Kasumi-1 (cell line): ENCODE measurements at places on chromosomes 6 and 20.

GRCh38 chr6:157483770-157484169 is 102.8 kb downstream of the ZDHHC14 start:
- no peak for DNase-seq

DNA sequence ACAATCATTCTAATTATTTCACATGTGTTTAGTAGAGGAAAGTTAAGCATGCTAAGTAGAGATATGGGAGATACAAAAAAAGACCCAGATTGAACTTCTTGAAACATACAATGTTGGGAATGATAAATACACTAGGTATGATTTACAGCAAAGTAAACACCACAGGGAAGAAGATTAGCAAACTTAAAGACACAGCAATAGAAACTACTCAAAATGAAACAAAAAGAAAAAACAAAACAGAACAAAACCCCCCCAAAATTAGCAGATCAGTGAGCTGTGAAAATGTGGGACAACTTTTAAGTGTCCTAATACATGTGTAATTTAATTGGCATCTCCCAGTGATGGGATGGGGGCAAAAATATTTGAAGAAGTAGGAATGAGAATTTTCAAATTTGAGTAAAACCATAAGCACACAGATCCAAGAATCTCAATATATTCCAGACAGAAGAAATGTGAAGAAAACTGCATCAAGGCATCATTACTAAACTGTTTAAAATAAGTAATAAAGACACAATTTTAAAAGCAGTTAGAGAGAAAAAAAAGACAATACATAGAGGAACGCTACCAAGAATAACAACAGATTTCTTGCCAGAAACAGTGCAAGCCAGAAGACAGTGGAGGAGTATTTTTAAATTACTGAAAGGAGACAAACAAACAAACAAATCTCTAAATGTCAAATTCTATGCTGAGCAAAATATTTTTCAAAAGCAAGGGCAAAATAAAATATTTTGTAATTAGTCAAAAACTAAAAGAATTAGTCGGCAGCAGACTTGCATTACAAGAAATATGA is 473.7 kb downstream of the QKI start:
- no peak for DNase-seq

GRCh38 chr6:2768696-2769095 is 3.5 kb downstream of the WRNIP1 start:
- no peak for DNase-seq

GRCh38 chr20:50837532-50838321 is 42.9 kb downstream of the BCAS4 start:
- no peak for DNase-seq

- no peak for DNase-seq
Measured at GRCh38 chr6:153059757-153060156, 57.2 kb upstream of the MTRF1L start.

- DNase-seq: peak; percentile 26
Measured at GRCh38 chr6:79335133-79335674, 100.7 kb upstream of the HMGN3 start.

GRCh38 chr6:35554811-35555210 is 42.1 kb upstream of the TULP1 start:
- DNase-seq: no peak

DNA sequence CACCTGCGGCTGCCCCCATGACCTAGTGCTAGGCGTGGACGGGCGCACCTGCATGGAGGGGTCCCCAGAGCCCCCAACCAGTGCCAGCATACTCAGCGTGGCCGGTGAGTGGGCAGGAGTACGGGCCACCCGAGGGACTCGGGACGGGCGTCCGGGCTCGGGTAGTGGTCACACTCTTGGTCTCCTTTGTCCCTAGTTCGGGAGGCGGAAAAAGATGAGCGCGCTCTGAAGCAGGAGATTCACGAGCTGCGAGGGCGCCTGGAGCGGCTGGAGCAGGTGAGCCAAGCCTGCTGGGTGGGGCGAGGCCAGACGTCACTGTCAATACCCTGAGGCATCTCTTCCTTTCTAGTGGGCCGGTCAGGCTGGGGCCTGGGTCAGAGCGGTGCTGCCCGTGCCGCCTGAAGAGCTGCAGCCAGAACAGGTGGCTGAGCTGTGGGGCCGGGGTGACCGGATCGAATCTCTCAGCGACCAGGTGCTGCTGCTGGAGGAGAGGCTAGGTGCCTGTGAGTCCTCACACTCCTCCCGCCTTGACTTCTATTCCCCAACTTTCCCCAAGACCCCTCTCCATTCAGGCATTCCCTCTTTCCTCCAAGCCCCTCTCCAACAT is 2.9 kb downstream of the EGFL8 start:
- DNase-seq: no peak

DNA sequence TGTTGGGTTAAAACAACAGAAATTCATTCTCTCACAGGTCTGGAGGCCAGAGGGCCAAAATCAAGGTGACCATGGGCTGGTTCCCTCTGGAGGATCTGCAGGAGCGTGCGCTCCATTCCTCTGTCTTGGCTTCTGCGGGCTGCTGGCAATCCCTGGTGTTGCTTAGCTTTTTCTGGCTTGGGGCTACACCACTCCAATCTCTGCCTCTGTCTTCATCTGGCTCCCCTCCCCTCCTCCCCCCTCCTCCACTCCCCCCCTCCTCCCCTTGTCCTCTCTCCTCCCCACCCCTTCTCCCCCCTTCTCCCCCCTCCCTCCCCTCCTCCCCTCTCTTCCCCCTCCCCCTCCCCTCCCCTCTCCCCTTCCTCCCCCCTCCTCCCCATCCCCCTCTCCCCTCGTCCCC is 321.3 kb upstream of the ARID1B start:
- DNase-seq: no peak

GRCh38 chr20:46710153-46710913 is 884 bp downstream of the SLC2A10 start:
- no peak for DNase-seq

GRCh38 chr6:39266375-39266774 is 37.1 kb upstream of the KCNK5 start:
- no peak for DNase-seq

DNA sequence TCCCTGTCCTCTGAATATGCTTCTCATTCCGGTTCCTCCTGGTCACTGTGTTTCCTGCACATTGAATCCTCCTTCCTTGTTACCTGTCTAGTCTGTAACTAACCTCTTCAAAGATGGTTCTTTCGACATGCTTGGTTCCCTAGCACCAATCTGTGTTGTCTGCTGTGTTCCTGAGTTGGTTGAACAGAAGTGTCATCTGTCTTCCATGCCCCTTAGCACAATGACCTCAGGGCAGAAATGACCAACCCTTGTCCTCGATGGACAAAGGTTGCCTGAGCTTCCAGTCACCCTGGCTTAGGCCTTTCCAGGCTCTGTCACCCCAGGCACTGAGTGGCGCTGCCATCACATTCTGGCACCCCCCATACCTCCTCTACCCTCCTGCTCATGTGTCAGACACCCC is 266.8 kb upstream of the RIN2 start:
- no peak for DNase-seq

- peak; percentile 91 for DNase-seq
Measured at GRCh38 chr6:110738899-110739365, 76.3 kb downstream of the CDK19 start.

GRCh38 chr6:7052443-7053011 is 55.2 kb upstream of the RREB1 start:
- DNase-seq: peak; percentile 39

DNA sequence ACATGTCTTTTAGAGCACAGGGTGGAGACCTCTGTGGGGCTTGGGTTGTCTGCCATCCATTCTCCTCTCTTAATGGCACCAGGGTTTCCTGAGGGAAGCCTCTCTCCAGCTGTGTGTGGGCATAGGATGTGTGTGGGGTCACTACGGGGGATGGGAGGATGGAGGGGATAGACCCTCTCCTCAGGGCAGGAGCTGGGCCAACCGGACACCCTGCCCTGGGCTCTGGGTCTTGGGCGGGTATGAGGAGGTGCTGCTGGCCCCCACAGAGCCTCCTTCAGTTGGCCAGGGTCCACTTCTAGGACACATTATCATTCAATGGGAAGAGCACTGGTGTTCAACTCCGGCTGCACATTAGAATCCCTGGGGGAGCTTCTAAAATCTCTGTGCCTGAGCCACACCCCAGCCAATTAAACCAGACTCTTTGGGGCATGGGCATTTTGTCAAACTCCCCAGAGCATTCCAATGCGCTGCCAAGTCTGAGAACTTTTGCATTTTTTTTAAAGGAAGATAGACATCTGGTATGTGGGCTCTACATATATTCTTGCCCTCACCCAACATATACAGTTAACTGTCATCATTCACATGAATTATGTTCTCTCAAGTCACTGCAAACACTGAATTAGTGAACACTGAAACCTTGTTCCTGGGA is 38.5 kb downstream of the TRAM2 start:
- DNase-seq: no peak

DNA sequence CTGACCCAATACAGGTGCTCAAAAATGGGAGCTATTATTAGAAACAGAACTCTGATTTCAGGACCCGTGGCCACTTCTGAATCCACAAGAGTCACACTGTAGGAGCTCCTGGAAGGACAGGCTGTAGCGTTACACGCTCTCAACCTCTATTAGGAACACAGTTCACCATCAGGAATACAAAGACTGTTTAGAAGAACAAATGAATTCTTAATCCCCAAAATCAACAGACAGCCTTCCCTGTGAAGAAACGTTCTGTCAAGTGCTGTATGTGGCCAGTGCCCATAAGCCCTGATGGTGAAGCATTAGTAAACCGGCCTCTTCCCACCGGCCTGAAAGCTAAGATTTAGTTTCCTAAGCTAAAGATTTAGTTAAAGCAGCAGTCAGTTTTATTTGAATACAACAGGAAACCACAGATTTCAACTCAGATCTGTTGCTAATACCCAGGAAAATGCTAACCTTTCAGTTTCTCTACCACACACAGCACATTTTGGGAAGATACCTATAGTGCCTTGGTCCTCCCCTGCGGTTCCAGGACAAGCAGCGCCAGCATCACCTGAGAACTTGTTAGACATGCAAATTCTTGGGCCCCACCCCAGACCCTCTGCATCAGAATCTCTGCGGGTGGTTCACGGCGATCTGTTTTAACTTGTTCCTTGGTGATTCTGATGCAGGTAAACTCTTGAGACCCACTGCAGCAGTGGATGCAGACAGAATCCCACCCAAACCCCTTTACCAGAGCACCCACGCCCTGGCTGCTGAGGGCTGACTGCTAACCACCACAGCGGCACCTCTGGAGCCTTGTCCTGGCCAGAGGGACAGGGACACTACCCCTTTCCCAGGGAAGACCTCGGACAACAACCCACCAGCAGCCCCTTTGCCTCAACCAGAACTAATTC is 33.4 kb downstream of the MTRES1 start:
- DNase-seq: no peak

- no peak for DNase-seq
Measured at GRCh38 chr6:34243131-34243771, 5.6 kb downstream of the SMIM29 start.

DNA sequence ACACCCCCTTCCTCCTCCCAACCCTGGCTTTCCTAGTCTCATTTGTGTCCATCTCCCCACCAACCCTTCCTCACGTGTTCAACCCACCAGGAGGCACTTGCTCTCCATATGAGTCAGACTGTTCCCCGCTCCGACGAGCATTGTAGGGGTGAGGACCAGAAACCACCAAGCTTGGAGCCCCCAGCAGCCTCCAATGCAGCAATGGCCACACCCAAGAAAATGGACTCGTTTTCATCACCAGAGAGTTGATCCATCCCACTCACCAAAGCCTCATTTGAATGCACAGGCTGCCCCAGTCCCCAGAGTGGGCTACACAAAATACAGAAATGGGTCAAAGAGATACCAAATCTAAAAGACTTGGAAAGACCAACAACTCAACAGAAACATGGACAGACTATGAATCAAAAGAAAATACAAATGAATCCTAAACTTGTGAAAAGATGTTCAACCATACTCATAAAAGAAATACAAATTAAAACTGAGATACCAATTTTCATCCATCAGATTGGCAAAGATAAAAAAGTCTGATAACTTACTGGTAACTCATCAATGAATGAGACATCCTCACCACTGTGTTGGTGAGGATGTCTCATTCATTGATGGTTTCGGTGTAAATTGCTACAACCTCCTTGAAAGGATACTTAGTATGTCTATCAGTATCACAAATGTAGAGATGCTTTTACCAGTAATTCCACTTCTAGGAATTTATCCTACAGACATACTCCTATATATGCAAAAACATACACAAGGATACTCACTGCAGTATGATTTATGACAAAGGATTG is 68.1 kb downstream of the TRERF1 start:
- DNase-seq: no peak

DNA sequence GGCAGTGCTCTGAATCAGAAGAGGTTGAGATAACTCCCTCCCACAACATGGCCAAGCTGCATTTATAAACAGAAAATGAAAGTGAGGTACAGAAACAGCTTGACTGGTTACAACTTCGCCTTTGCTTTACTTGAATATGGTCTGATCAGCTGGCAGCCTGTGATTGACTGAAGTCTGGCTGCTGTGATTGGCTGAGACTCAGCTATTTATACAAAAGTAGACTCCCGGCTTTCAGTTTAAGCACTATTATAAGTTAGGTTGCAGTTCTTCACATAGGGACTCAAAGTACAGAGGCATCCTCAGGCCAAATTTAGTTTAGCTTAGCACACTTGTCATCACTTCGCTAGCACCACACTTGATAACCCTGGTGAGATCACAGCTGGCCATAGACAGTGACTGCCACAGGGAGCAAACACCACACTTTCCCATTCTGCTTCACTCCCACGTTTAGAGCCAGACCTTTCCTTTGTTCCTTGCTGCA is 362.6 kb downstream of the EPM2A start:
- DNase-seq: no peak

DNA sequence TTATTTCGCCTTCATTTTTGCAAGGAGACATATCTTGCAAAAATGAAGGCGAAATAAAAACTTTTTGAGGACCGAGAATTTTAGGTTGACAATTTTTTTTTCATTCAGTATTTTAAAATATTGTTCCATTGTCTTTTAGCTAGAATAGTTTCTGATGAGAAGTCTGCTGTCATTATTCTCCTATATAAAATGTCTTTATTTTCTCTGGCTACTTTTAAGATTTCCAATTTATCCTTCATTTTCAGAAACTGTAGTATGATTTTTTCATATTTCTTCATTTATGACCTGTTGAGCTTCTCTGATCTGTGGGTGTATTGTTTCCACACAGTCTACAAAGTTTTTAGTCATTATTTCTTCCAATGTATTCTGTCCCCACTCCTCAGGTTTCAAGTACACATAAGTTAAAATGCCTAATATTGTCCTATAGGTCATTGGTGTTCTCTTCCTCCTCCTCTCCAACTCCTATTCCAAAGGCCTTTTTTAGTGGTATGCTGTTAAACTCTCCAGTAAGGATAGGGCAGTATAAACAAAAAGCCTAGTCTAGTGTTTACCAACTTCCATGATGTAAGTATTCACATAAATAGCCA is 15.7 kb downstream of the AHI1 start:
- peak; percentile 58 for DNase-seq

DNA sequence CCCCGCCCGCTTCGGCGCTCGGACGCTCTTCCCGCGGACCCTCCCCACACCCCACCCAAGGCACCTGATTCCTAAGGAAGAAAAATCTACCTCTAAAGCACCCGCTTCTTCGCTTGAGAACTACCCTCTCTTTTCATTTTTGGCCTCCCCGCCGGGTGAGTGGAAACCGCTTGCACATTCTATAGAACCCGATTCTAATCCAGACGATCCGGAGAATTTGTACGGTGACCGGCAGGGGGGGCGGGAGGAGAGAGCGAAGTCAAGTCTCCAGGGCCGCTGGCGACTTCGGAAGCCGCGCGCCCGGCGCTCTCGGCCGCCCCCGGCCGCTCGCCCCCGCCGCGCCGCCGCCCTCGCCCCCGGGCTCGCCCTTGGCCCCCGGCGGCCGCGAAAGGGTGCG is at the start of gene RBM24:
Gene RBM24, plus strand, starts transcription at position 262 of the 397 bp plus-strand sequence. CDS start 221 bp downstream, outside the sequence.
- no peak for DNase-seq
